ENCODE measurements at places on chromosomes 4 and X.

GRCh38 chr4:179867300-179867878, 2375.8 kb upstream of the TENM3 start:
- peak; percentile 51 for DNase-seq

DNA sequence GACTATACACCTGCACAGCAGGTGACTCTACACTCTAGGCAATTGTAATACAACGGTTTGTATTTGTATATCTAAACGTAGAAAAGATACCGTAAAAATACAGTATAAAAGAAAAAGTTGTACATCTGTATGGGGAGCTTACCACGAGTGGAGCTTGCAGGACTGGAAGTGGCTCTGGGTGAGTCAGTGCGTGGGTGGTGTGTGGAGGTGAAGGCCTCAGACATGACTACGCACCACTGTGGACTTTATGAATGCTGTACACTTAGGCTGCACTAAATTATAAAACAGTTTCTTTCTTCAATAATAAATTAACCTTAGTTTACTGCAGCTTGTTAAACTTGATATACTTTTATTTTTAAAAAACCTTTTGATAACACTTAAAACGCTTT, 85.0 kb upstream of the FAT1 start:
- DNase-seq = no peak

GRCh38 chrX:51361251-51361650, 28.6 kb downstream of the NUDT10 start:
- no peak for DNase-seq

DNA sequence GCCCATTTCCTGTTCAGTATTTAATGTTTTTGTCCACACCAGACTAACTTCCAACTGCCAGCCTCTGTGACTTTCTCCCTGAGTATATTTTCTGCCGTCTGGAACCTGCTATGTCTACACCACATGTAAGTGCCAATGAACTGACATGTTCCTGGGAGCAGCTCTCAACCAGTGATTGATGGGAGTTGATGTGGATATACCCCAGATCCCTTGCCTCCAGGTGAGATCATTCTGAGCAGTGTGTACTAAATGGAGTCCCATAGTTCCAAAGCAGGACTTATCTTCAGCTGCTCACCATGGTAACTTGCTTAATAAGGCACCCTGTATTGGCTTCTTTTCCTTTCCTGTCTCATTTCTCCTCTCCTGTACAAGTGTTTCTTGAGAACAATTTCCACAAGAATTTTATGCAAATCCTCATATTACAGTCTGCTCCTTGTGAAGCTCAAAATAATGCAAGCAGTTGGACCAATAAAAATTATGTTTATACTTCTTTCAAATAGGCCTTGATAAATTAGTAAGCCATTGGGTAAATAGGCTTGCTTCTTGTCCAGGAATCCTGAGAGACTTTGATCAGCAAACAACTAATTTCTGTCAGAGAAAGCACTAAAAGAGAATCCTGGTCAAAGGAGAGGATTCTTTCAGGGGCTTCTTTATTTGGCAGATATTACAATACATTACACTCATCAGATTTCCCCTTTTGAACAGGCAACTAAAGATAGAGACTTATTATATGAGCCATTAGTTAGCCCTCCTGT, 911.7 kb upstream of the NDST4 start:
- DNase-seq = no peak

- DNase-seq = no peak
Observed at GRCh38 chrX:42149281-42149680, 225.9 kb upstream of the CASK start.

- DNase-seq = peak; percentile 52
Observed at GRCh38 chr4:17817027-17817426, 6.2 kb downstream of the NCAPG start.

GRCh38 chrX:4373791-4374190, 660.3 kb upstream of the PRKX start:
- no peak for DNase-seq

- no peak for DNase-seq
Observed at GRCh38 chr4:28388471-28388870, 1527.8 kb downstream of the STIM2 start.

GRCh38 chr4:110540581-110540980, 64.6 kb downstream of the ENPEP start:
- DNase-seq = no peak

DNA sequence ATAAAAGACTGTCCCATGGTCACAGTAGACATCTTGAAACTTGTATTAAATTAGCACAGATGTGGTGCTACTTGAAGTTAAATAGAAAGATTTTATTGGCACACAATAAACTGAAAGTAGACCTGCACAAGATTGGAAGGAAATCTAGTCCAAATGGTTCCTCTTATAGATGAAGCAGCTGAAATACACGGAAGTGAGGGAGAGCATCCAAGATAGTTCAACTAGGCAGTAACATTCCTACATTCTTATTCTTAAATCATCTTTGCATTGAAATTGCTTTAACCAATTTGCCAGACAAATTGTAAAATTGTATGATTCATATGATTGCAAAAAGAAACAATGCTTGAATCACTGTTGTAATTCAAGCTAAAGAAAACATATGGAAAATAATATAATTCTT, 87.6 kb upstream of the VCX3B start:
- DNase-seq = no peak

- no peak for DNase-seq
Observed at GRCh38 chr4:139732991-139733570, 67.5 kb downstream of the MGST2 start.

DNA sequence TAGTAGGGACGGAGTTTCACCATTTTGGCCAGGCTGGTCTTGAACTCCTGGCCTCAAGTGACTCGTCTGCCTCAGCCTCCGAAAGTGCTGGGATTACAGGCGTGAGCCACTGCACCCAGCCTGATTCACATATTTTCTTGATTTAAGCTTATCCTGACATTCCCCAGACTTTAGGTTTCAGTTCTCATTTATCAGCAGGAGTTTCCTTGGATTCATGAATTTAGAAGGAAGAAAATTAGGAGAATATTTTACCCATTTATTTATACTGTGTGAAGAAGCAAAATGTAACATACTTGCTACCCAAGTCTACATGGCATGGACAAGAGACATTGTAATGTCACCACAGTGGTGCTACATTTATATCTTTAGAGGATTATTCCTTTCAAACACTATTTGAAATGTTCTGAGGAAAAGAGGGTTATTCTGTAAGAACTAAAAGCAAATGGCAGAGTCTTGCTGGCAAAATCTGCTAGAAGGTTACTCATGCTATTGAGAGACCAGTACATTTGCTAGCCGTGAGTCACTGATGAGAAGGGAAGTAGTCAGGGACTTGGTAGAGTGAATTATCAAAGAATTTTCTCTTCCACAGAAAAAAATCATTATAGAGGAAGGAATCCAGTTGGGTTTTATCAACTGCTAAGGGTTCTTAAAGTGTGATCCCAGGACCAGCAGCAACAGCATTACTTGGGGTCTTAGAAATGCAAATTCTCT, 26.1 kb upstream of the CFAP299 start:
- no peak for DNase-seq

DNA sequence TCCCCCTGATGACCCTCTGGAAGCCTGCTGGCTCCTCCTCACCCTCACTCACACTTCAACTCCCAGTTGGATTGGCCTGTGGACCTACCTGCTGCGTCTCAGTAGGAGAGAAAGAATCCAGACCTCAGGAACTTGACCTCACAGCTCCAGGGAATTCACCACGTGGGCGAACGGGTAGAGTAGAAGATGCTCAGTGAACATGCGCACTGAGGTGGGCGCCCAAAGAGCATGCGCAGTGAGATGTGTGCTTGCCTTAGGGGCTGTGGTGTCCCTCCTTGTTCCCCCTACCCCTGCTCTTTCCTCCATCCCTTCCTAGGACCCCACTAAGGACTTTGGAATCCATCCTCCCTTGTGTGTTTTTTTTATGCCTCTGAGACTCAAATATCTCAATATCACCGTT, 12.9 kb downstream of the FOXR2 start:
- DNase-seq = no peak

- DNase-seq = no peak
Observed at GRCh38 chr4:138259824-138260223, 17.7 kb upstream of the SLC7A11 start.

DNA sequence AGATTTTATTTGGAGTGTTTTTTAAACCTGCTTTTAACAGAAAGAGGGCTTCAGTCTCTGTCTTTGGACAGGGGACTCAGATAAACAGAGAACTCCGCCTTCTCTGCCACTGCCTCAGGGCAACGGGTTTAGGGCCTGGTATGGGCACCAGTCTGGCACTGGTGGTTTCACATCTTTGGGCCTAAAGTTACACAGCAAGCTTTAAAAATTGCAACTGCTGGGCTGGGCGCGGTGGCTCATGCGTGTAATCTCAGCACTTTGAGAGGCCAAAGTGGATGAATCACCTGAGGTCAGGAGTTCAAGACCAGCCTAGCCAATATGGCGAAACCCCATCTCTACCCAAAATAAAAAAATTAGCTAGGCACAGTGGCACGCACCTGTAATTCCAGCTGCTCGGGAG, 10.3 kb upstream of the NAT8L start:
- DNase-seq = no peak

GRCh38 chrX:155334486-155335336, at the start of gene CLIC2:
Gene CLIC2, minus strand, starts transcription at chrX:155334614. Its CDS starts 187 bp downstream, at chrX:155334427.
- DNase-seq = peak; percentile 59

DNA sequence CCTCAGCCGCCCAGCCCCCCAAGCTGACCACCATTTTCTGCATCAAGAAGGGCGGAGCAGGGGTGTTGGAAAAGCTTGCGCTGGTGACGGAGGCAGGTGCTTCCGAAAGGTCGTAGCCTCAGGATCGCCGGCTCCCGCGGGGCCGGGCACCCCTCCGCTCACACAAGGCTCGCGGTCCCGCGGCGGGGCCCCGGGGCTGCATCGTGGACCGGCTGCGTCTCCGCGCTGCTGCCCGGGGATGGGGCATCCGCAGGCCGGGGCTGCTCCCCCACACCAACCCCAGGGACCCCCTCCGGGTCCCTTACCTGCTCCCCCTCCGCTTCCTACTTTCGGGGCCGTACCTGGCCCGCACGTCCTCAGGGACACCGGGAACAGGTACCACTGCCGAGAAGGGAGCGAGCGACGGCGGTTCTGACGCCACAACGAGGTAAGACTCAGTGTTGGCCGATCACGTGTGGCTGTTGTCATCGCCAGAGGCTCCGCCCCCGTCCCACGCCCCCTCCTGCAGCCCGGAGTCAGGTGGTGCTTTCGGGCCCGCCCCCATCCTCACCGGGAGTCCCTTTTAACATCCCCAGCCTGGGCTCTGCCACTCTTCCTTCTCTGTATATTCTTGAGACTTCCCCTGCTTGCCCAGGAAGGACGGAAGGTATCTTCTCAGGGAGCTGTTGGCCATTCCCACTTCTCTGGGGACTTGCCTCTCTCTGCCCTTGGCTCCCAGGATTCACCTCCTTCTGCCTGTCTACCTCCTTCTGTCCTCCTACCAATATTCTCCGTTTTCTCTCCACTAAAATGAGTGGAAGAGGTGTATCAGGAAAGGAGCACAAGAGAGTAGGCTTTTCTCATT, at the start of gene BEX2:
TSS of gene BEX2 (minus strand) at position 436 of the 844 bp plus-strand sequence. CDS start 1,014 bp downstream, outside the sequence.
- peak; percentile 78 for DNase-seq

DNA sequence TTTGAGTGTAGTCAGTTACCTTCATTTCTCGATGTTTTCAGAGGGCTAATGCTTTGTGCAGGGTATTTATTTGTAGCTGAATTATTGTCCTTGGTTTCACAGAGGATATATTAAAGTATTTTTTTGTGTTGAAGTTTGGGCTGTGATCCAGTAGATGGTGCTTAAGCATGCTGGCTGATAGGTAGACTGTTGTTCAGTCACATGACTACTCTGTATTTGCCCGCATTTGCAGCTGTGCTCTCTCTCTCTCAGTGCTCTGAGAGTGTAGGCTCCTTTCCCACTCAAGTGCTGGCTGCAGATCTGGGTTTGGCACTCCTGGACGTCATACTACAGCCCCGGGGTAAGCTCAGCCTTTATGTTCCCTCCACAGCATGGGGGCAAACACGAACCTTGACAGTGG, 21.7 kb downstream of the RAB40AL start:
- peak; percentile 19 for DNase-seq

DNA sequence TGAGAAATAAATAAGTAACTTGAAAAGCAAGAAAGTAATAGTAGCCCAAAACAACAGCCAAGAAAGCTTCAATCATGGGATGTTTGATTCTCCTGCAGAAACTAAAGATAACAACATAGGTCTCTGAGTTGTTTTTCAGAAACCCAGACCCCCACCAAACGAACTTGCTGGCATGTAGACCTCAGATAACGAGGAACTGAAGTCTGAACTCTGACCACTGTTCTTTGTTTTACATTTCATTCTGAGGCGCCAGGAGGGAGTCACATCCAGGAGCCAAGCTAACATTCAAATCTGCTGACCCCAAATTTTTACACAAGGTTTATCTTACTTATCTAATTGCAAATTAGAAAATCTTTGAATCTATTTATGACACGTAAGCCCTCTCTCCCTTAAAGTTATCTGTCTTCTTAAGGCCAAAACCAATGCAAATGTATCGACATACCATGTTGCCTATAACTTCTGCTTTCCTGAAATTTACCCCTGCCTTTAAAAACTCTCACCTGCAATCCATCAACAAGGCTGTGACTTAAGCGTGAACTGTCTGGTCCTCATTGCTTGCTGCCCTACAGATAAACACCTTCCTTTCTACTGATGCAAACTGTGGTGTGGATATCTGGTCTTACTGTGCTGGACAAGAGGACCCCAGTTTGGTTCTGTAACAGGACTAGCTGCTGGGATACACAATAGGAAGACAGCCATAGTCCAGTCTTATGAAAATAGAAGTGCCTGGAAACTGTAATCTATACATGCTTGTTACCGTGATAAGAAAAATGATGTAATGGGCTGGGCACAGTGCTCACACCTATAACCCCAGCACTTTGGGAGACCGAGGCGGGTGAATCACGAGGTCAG, 37.5 kb upstream of the NEIL3 start:
- no peak for DNase-seq

DNA sequence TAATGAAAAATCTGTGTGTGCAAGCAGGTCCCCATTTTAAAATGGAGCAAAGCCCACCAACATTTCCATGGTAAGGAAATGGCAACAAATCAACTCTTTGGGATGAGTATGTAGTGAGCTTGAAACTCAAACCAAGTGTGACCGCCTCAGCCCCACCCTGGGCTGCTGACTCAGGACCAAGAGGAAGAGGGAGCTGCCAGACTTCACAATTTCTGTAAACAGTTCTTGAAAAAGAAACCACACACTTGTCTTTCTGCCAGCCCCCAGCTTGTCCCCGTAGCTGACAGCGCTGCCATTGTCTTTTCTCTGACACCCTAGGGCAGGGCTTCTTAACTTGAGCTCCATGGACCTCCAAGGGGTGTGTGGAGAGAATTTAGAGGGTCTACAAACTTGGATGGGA, 10.3 kb downstream of the RTL5 start:
- DNase-seq = no peak

GRCh38 chrX:20414066-20414465, 147.4 kb upstream of the RPS6KA3 start:
- DNase-seq = no peak

Data from NCI-H1092 treated with DMSO at 0.1 percent for 48 hours (cell line).